ENCODE measurements at places on chromosomes 7 and 10. TPM values are rescaled to one million over a fixed set of nuclear protein-coding genes. Genes with fewer than 3 reads are reported as not detected.

GRCh38 chr10:48390933-48391845 is 84.7 kb downstream of the MAPK8 start:
- no peaks in the 10 kb centered on the region for H3K27me3 ChIP-seq
- H3K4me1 ChIP-seq: peaks cover 11% of the 10 kb centered on the region
- no peaks in the 10 kb centered on the region for H3K36me3 ChIP-seq
- H3K4me3 ChIP-seq: no peak overlapping the region
- H3K27ac ChIP-seq: no peak overlapping the region
- DNase-seq: no peak

The CRYGN gene
- total RNA-seq: 0.35 TPM

- H3K4me3 ChIP-seq: no peak overlapping the region
- H3K36me3 ChIP-seq: no peaks in the 10 kb centered on the region
- H3K4me1 ChIP-seq: peaks cover 3% of the 10 kb centered on the region
- H3K27ac ChIP-seq: no peak overlapping the region
- no peak for DNase-seq
- H3K27me3 ChIP-seq: no peaks in the 10 kb centered on the region
Observed at GRCh38 chr7:131183611-131184119, 144.0 kb upstream of the MKLN1 start.

GRCh38 chr7:102913826-102914225 is 1.0 kb downstream of the LRRC17 start:
- peak overlapping the region; percentile 53 for H3K4me3 ChIP-seq
- H3K4me1 ChIP-seq: peaks cover 32% of the 10 kb centered on the region
- no peak for DNase-seq
- H3K27ac ChIP-seq: peak overlapping the region; percentile 85
- H3K27me3 ChIP-seq: no peaks in the 10 kb centered on the region
- no peaks in the 10 kb centered on the region for H3K36me3 ChIP-seq

The AFAP1L2 gene
- 13.3 TPM for total RNA-seq

GRCh38 chr10:87750001-87750671 is 67.9 kb downstream of the ATAD1 start:
- H3K27ac ChIP-seq: no peak overlapping the region
- H3K4me1 ChIP-seq: no peaks in the 10 kb centered on the region
- no peaks in the 10 kb centered on the region for H3K36me3 ChIP-seq
- H3K4me3 ChIP-seq: no peak overlapping the region
- H3K27me3 ChIP-seq: no peaks in the 10 kb centered on the region
- DNase-seq: no peak

The C10orf105 gene
- total RNA-seq: not detected

DNA sequence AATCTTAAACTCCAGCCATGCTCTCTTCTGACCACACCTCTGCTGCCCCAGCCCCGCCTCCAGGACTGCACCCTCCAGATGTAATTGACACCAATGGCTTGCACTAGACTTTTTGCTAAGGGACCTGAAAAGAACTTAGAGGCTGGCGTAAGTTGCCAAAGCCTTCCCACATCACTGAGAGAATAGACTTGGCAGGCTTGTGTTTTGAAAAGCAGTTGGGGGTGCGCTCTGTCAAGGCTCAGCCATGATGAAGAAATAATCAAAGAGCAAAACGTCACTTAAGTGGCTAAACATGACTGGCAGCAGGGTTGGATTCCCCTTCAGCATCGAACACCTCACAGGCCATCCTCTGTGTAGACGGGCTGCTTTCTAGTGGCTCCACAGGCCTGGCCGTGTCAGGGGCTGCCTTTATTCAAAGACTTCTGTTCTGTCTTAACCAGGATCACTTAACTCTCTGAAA is 195.2 kb upstream of the C7orf33 start:
- no peak overlapping the region for H3K4me3 ChIP-seq
- no peak for DNase-seq
- no peaks in the 10 kb centered on the region for H3K27me3 ChIP-seq
- H3K36me3 ChIP-seq: no peaks in the 10 kb centered on the region
- H3K27ac ChIP-seq: no peak overlapping the region

- no peaks in the 10 kb centered on the region for H3K36me3 ChIP-seq
Observed at GRCh38 chr10:98469001-98469931, 22.5 kb upstream of the HPS1 start.

DNA sequence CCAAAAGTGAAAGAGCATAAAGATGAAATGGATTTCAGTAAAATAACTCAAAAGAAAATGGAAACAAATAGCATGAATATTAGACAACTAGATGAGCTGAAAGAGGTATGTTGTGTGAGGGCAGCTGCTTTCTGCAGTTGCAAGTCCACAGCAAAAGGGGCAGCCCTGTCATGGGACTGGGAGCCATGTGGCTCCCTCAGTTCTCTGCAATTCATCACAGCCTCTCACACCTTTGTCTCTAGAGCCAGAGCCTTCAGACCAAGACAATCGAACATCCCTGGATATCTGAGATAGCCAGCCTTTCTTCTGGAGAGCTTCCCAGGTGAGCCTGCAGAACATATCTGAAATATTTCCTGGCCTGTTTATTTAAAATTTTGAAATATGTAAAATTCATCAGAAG is 538.7 kb downstream of the REEP3 start:
- no peak overlapping the region for H3K27ac ChIP-seq
- DNase-seq: no peak
- H3K4me1 ChIP-seq: no peaks in the 10 kb centered on the region
- H3K36me3 ChIP-seq: no peaks in the 10 kb centered on the region

The TRIM50 gene
- total RNA-seq: 1.5 TPM

The IGFBP1 gene
- total RNA-seq: not detected

- H3K4me1 ChIP-seq: peaks cover 45% of the 10 kb centered on the region
- no peaks in the 10 kb centered on the region for H3K27me3 ChIP-seq
- peak overlapping the region; percentile 12 for H3K4me3 ChIP-seq
- H3K27ac ChIP-seq: no peak overlapping the region
- no peaks in the 10 kb centered on the region for H3K36me3 ChIP-seq
Observed at GRCh38 chr7:79403879-79404278, 49.6 kb downstream of the MAGI2 start.

The PNLIPRP3 gene
- not detected for total RNA-seq

The OR13A1 gene
- total RNA-seq: 0.85 TPM

- H3K27me3 ChIP-seq: no peaks in the 10 kb centered on the region
- no peak overlapping the region for H3K27ac ChIP-seq
- H3K36me3 ChIP-seq: no peaks in the 10 kb centered on the region
- H3K4me1 ChIP-seq: no peaks in the 10 kb centered on the region
- H3K4me3 ChIP-seq: no peak overlapping the region
Observed at GRCh38 chr7:50367100-50367499, 62.6 kb downstream of the IKZF1 start.

DNA sequence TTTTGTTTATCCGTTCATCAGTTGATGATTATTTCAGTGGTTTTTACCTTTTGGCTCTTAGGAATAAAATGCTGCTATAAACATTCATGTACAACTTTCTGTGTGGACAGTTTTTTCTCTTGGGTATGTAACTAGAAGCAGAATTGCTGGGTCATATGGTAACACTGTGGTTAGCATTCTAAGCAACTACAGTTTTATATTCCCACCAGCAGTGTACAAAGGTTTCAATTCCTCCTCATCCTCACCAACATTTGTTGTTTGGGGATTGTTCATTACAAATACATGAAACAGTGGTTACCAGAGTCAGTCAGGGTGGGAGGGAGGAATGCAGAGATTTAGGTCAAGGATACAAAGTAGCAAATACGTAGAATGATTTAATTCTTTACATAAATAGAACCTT is 97.0 kb downstream of the NPSR1 start:
- no peak for DNase-seq
- H3K36me3 ChIP-seq: no peaks in the 10 kb centered on the region
- H3K4me3 ChIP-seq: no peak overlapping the region
- H3K27ac ChIP-seq: no peak overlapping the region

The KDM7A gene
- total RNA-seq: 42.7 TPM

The INMT gene
- 137 TPM for total RNA-seq

DNA sequence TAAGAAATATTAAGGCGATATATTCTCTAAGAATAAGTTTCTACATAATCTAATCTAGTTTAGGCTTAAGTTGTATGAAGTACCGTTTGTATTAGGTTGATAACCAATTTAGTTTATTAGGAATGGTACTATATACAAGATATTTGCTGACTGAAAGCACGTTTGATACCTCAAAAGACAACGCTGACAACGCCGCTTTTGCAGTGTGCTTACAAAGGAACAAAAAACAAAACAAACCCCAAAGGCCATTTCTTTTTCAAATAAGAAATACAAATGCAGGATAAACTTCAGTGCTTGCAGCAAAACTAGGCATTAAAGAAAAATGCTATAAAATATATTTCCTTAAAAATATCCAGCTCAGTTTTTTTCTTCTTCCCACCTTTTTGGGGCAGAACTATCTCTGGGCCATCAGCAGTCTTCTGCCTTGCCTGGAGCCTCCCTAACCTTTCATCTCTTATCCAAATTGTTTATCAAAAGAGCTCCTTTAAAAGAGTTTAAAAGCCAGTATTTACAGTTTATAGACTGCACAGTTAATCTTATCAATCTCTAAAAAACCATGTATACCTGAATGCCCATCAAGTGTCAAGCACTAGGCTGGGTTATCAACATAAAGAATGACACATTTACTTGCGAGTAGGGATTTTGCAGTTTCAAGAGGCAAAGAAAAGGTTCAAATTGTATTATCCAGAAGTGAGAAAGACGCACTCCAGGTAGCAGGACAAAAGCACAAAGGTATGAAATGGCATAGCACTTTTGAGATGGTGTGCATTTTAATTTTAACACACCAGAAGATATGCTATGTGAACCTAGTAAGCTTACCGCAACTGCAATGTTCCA is 4.1 kb upstream of the KMT2E start:
- DNase-seq: no peak
- H3K27ac ChIP-seq: peak overlapping the region; percentile 100
- H3K4me3 ChIP-seq: peak overlapping the region; percentile 99
- no peaks in the 10 kb centered on the region for H3K36me3 ChIP-seq

DNA sequence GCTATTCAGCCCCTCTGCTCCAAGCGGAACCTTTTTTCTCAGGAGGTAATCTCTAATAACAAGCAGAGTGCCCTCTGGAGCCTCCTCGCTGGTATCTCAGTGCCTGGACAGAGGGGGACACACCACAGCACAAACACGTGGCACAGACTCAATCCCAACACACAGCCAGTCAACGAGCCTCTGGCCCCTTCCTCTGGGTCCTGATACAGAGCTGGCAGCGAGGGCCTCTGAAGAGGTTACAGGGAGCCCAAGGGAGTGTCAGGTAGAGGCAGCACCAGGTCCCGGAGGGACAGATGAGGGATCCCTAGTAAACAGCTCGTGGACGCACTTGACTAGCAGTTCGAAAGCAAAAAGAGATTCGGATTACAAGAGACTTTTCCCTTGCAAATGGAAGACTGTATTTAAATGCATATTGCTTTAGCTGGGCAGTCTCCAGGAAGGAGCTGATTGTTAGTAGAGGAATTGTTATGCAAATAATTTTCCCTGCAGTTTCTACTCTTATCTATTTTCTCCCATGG is 14.1 kb downstream of the CXCL12 start:
- H3K4me3 ChIP-seq: no peak overlapping the region
- H3K27me3 ChIP-seq: no peaks in the 10 kb centered on the region
- H3K4me1 ChIP-seq: no peaks in the 10 kb centered on the region
- H3K27ac ChIP-seq: no peak overlapping the region

The AKR1D1 gene
- not detected for total RNA-seq

GRCh38 chr7:92306153-92306552 is 60.4 kb downstream of the ANKIB1 start:
- H3K27ac ChIP-seq: no peak overlapping the region
- no peak for DNase-seq
- H3K4me1 ChIP-seq: no peaks in the 10 kb centered on the region
- no peaks in the 10 kb centered on the region for H3K27me3 ChIP-seq
- H3K36me3 ChIP-seq: peaks cover 5% of the 10 kb centered on the region

The PIK3CG gene
- total RNA-seq: 8.0 TPM

GRCh38 chr10:101588879-101589278 is 758 bp downstream of the DPCD start:
- peak overlapping the region; percentile 96 for H3K4me3 ChIP-seq
- no peaks in the 10 kb centered on the region for H3K27me3 ChIP-seq
- peaks cover 7% of the 10 kb centered on the region for H3K36me3 ChIP-seq
- no peak overlapping the region for H3K27ac ChIP-seq
- peaks cover 19% of the 10 kb centered on the region for H3K4me1 ChIP-seq
- DNase-seq: no peak

- DNase-seq: no peak
- H3K4me1 ChIP-seq: no peaks in the 10 kb centered on the region
- peaks cover 3% of the 10 kb centered on the region for H3K36me3 ChIP-seq
- no peak overlapping the region for H3K4me3 ChIP-seq
- no peaks in the 10 kb centered on the region for H3K27me3 ChIP-seq
- H3K27ac ChIP-seq: no peak overlapping the region
Observed at GRCh38 chr7:94577357-94577756, 67.7 kb downstream of the CASD1 start.

The CYP2C19 gene
- not detected for total RNA-seq

GRCh38 chr7:40608321-40609075 is 473.7 kb downstream of the SUGCT start:
- H3K4me1 ChIP-seq: no peaks in the 10 kb centered on the region
- no peaks in the 10 kb centered on the region for H3K36me3 ChIP-seq

- no peaks in the 10 kb centered on the region for H3K4me1 ChIP-seq
- no peaks in the 10 kb centered on the region for H3K27me3 ChIP-seq
- H3K4me3 ChIP-seq: no peak overlapping the region
- no peak overlapping the region for H3K27ac ChIP-seq
- H3K36me3 ChIP-seq: no peaks in the 10 kb centered on the region
- no peak for DNase-seq
Observed at GRCh38 chr7:148135997-148136396, 454.6 kb upstream of the C7orf33 start.

All from thoracic aorta (tissue), 2 donors.